ENCODE measurements at places on chromosomes 13 and 19.

DNA sequence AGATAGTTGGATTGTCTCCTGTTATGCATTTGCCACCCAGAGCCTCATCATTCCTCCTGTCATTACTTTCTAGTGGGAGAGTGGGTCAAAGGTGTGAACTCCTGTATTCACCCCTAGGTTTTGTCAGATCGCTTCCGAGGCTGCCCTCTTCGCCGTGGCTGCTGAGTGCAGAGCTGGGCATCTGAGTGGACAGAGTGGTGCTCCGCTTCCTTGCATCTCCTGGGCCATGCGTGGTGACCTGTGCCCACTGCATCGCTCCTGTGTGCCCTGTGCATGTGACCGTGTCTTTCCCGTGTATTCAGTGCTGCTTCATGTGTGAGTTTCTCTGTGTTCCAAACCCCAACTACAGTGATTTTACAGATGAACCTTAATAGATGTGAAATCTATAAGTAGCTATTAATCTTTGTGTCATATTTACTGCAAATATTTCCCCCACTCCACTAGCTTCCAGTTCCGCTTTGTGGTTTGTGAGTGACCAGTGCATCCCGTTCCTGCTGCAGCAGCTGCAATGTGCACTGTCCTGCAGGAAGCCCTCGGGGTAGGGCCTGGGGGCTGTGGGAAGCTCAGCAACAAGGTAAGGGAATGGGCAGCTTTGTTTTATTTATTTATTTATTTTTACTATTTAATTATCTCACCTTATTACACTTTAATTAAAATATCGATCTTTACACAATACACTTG, 53.1 kb downstream of the C13orf46 start:
- ATAC-seq = no peak

- no peak for ATAC-seq
These were observed 9.3 kb downstream of the BORA start for GRCh38 chr13:72737033-72737432.

DNA sequence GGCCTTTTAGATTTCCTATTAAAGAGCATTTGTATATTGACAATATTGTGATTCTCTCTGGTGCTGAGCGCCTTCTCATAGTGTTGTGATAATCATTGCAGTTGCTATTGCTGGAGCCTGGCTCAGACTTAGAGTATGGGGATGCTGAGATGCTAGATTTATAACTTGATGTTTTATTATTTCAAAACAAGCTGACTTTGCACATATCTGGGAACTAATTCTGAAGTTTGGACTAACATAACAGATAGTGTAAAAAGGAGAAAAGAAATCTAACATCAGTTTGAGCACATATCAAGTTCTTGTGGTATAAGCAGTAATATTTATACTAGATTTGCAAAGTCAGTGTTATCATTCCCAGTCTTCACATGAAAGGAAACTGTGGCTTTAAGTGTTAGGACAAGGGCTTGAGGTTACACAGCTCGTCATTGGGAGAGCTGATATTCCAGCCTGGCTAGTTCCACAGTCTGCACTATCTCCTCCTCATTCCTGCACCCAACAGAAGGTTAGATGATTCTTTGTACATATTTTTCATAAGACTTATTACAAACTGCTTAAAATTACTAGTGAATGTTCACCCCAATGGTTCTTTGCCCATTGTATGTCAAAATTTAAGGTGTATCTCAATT, 279.8 kb downstream of the MTUS2 start:
- ATAC-seq = no peak

- ATAC-seq = no peak
These were observed 41.7 kb downstream of the ZNF85 start for GRCh38 chr19:20964798-20965197.

DNA sequence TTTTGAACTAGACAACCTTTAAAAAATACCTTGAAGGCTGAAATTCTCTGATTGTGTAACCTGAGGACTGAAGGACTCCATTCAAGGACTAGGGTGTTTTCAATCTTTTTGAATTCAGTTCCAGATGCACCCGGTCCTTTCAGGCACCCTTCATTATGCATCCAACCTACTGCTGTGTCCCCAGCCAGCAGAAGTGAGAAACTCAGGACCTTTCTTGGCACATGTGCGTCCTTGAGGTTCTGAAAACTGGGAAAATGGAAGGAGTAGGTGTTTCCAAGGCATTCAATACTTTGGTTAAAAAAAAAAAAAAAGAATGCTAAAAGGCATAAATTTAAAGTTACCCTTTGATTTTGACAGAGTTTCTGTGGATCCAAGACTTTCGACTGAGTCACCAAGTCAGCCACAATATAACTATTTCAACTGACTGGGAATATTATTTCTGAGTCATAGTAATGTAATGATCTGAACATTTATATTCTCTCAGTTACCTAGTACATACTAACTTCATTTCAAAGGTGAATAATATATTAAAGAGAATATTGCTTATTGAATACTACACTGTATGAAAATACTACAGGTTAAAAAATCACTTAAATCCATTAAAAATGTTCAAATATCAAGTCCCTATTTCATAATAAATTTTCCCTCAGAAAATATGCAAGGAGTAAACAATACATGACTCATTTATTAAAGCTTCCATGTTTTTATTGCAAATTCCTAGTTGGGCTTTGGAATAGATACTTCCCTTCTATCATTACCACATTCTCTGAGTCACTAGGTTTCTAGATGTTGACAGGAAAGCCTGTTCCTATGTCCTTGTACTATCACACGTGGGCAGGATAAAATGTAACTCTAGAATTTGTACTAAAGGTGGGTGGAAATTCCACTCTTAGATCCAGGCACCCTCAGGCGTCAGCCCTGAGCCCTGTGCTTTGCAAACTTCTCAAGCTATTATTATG, 2.4 kb upstream of the ITGBL1 start:
- no peak for ATAC-seq

DNA sequence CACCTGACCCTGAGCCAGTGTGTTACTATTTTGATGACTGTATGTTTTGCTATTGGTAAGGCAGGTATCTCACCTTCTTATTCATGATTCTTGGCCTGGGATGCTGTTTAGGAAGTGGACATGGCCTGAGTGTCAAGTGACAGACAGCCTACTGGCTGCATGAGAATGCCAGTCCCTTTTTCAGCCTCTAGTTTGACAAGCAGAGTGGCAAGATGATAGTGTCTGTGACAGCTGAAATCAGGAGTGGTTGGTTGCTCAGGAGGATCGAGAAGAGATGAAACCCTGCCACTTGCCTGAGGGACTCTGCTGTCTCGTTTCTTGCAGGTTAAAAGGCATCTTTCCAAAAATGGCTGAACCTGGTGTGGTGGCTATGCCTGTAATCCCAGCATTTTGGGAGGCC, 7.1 kb upstream of the ELOF1 start:
- ATAC-seq = no peak

GRCh38 chr13:32588736-32589135, 2.5 kb downstream of the PDS5B start:
- ATAC-seq = no peak

- ATAC-seq = peak; percentile 99
These were observed 28.2 kb downstream of the KCNC3 start for GRCh38 chr19:50300814-50301606.

DNA sequence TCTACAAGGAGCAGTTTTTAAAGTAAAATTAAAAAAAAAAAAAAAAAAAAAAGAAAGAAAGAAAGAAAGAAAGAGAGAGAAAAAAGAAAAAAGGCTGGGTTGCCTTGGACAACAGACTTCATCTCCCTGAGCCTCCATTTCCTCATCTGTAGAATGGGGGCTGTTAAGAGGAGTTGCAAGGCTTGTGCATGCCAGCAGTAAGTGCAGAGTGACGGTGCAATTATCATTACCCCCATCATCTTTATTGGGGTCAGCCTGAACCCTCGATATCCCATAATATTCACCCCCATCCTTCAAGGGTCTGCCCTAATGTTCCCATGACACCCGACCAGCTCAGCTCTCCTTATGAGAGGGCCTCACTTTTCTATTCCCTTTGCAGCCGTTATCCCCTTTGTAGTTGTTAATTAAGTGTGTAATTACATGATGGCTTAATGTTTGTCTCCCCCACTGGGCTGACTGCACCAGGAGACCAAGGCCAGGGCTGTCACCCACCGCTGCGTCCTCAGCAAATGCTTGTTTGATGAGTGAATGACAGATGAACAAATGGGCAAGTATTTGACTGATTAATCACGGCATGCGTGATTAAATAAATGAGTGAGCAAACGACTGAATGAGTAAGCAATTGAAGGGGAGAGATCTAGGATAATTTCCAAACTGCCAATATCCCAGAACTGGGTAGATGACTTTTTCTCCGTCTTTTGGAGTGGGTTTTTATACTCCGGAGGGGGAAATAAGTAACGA, 10.1 kb downstream of the FOSB start:
- ATAC-seq = peak; percentile 36

DNA sequence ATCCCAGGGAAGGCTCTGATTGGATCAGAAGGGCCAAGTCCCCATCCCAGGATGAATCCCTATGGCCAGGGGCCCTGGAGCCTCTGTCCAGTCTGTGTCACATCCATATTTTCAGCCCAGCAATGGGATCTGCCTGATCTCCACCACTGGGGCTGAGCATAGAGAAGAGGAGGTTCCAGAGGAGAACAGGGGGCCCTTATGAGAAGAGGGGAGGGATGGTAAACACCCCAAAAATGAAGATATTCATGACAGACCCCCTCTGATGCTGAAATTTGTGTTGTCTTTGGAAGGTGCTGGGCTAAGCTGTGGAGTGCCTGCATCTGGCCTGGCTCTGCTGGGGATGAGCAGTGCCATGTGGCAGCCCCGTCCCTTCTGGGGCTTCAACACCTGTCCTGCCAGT, 14.5 kb downstream of the KLHL26 start:
- no peak for ATAC-seq

- ATAC-seq = no peak
These were observed 473.3 kb downstream of the ITGBL1 start for GRCh38 chr13:101925731-101926130.

DNA sequence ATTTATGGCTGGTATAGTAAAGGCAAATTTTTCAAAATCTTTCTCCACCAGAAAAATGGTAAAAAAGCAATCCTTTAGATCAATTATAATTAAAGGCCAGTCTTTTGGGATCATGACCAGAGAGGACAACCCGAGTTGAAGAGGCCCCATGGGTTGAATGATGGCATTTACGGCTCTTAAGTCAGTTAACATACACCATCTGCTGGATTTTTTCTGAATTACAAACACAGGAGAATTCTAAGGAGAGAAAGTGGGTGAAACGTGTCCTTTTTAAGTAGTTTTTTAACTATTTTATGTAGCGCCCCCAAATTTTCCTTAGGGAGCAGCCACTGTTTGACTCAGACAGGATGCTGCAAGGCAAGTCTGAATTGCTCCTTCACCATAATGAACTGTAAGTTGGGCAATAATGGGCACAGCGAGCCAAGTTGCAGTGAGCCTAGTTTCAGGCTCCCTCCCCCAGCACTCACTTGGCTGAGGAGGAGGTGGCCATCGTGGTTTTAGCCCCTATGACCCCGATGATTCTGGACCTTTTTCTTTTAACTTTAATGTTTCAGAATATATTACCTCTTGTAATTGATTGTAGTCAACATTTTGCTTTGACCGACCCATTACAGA, 13.6 kb upstream of the ZNF611 start:
- no peak for ATAC-seq

DNA sequence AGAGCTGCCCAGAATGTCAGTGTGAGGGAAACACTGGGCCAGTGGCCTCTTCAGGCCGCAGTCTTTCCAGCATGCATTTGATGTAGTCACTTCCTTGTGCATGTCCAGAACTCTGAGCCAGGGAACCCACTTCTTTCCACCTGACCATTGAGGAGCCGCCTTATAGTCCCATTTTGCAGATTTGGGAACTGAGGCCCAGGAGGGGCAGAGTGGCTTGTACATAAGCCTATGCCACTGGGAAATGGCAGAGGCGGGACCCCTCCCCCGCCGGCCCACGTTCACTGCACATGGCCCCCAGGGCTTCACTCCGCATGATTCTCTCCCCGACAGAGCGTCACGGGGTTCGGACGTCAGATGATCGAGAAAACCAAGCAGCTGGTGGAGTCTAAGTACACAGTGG, 5.6 kb upstream of the SPIB start:
- no peak for ATAC-seq

DNA sequence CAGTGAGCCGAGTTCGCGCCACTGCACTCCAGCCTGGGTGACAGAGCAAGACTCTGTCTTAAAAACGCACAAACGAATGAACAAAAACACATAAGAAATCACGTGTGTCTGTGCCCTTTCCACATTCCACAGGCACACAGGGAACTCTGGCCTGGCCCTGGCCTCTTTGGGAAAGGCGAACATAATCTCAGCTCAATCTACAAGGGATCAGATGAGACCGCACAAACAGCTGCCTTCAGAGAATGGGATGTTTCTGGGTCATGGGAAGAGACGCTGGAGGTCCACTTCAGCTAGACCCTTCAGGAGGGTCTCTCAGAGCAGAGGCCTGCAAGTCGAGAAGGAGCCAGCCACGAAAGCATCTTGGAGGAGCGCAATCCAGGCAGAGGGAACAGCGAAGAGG, 6.3 kb upstream of the CRTC1 start:
- ATAC-seq = no peak

- no peak for ATAC-seq
These were observed 11.7 kb downstream of the ATP7B start for GRCh38 chr13:51999510-51999911.

GRCh38 chr19:34589730-34590129, 87.2 kb downstream of the SCGB2B2 start:
- no peak for ATAC-seq

GRCh38 chr19:7685546-7686445, 5.2 kb downstream of the TRAPPC5 start:
- ATAC-seq = no peak

DNA sequence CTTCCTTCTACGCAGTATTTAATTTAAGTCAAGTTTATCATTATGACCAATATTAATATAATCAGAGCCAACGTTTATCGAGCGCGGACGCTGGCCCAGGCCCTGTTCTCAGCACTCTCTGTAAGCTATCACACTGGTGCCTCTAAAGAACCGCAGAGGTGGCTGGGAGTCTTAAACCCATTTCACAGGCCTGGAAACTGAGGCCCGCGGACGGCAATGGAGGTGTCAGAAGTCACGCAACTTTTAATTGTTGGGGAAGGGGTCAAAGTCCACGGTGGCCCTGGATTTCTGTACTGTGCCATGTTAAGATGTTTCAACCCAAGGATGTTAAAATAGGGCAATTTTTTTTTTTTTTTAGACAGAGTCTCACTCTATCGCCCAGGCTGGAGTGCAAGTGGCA, 8.8 kb downstream of the PTPRS start:
- no peak for ATAC-seq

GRCh38 chr13:28316836-28317235, 178.1 kb downstream of the FLT1 start:
- ATAC-seq = no peak

DNA sequence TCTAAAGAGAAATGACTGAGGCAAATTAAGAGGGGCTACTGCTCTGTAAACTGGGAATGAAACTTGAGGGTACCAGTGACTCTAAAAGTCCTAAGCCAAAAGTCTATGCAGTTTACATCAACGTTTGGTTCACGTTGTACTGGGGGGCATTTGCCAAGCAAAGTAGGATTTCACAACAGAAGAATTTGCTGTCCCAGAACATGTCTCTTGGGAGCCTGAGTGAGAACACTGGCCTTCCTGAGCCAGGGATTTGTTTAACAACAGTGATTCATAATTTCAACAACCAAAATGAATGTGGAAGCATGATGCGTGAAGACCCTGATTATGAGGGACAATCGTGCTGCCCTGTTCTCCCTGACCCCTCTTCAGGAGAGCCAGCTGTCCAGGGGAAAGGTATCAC, 178.0 kb downstream of the OXGR1 start:
- no peak for ATAC-seq

GRCh38 chr13:95756072-95756471, 79.1 kb downstream of the DNAJC3 start:
- ATAC-seq = no peak

Data from activated CD4-positive, CD25-positive, alpha-beta regulatory T cell treated with anti-CD3 and anti-CD28 coated beads, Interleukin-2, amount 50 U/mL, for 24 hours (primary cell).